GM13976 (cell line): ENCODE measurements at places on chromosomes 16 and 17.

DNA sequence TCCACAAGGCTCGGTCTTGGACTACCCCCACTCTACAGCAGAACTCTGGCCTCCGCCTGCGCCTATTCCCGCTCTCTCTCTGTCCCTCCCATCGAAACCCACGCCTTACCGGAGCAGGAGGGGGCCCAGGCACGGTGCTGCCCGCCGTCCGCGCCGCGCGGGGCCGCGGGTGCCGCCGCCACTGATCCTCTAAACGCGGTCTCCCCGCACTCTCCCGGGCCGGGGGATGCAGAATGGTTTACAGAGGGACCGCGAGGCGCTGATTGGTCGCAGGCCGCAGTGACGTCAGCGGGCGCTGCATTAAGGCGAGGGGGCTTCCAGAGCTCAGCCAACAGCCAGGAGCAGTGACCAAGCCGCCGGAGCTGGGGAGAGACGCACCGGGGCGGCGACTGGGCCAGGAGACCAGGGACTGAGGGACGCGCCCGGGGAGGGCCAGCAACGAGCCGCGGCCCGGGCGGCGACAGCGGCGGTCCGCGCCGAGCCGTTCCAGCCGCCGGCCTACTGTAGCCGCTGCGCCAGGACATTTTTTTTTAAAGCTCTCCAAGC, 747 bp upstream of the LHX1 start:
- peak; percentile 36 for DNase-seq

- DNase-seq = no peak
Observed at GRCh38 chr16:83374979-83375378, 432.8 kb upstream of the HSBP1 start.

DNA sequence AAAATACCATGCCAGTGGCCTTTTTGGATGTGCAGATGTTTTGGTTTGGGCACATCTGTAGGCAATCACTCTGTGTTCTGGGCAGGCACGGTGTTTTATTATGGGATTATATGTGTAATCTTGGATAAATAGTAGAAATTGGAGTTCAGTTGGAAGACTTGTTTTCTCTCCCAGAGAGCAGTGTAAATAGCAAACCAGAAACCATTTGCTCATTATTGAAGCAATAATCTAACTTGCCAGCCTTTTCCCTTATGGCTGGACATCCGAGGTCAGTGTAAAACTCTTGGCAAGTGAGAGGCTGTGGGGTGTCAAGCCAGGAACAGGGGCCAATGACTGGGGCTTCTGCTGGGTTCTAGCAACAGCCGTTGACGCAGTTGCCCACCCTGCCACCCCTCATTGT, 69.9 kb downstream of the IRX3 start:
- no peak for DNase-seq

DNA sequence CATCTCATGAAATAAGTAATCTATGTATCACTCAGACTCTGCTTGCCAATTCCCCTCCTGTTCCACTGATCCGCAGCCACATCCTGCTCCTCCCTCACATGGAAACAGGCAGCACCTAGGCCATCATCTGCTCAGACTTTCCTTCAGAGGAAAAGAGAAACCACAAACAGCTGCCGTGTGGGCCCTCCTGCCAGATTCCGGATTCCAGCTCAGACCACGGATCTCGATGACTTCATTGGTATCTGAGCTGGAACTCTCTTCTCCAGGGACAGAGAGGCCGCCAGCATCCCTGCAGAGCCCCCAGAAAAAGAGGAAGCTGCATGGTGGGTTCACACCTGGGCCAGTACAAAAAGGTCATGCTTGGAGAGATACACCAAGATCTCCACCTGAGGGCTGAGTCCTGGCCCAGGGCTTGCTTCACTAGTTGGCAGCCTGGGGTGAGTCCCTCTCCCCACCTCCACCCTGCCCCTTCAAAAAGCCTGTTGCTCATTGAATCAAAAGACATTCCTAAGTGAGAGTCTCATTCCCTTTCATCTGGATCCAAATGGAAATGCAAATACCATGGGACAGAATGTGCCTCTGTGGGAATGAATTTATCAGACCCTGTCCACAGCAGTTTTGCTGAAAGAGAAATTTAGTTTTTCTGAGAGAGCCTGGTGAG, 47.2 kb downstream of the HOXB1 start:
- peak; percentile 37 for DNase-seq

DNA sequence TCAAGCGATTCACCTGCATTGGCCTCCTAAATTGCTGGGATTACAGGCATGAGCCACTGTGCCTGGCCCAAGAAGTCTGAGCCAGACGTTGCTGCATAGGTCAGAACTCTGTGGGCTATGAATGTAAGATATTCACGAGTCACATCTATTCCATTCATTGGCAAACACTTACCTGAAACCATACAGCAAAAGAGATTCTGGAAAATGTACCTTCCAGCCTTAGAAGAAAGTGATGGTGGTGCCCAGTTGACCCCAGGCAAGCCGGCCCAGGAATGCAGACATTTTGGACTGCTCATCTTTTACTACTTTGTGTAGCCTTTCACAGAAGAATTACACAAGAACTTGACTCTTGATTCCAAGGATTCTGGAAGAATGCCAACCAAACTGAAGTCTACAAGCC, 135.6 kb upstream of the N4BP1 start:
- DNase-seq = no peak

DNA sequence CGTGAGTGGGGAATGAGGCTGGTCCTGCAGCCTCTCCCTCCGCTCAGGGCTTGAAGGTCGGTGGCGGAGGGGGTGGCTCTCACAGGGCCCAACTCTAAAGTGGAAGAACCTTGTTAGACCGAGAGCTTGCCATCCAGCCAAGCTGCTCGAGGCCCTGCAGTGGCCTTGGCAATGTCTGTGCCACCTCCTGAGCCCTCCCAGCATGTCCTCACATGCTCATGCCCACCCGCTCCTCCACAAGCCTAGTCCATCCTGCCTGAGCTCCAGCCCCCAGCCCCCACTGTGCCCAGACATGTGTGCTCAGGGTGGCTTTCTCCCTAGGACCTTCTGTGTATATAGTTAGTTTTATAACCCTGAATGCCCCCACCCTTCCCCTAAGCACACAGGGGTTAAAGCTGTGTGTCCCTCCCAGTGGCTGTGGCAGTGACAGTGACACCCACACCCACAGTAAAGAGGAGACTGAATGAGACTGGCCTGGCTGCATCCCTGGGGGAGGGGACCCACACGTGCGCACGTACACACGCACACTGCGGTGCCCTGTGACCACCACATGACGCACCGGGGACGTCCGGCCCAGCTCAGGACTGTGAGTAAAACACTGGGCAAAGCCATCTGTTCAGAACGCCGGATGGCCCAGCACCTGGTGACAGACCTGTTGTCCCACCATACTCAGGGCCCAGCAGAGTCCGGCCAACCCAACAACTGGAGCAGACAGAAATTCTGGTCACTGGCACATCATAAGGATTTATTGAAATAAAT, 15.6 kb downstream of the PDK2 start:
- DNase-seq = no peak

DNA sequence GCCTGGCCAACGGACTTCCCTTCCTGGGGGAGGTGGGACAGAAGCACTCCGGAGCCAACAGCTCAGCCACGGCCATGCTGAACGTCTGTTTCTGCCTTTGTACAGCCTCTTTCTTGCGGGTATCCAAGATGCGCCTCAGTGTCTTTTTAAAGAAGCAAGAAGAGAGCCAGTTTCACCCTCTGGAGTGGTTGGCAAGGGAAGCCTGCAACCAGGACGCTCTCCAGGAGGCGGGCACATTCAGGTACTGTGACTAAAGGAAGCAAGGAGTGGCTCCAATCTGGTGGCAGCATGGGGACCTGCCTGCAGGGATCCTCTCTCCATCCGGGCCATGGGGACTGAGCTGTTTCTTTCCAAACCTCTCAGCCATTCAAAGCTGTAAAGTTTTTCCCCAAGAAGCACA, 60.6 kb upstream of the ENDOV start:
- no peak for DNase-seq

DNA sequence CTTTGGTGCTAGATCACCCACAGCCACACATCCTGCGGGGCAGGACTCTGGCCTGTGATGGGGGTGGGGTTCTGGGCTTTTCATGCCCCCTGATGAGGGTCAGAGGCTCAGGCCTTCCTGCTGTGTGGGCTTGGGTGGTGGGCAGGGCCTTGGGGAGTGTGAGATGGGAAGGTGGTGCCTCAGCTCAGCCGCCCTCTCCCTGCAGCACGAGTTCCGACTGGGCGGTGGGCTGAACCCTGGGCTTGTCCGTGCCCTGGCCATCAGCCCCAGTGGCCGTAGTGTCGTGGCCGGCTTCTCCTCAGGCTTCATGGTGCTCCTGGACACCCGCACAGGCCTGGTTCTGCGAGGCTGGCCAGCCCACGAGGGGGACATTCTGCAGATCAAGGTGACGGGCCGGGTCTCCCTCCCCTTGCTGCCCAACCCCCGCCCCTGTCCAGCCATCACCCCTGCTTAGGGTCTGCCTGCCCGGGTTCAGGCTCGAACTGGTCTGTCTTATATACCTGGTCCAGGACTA, 6.8 kb upstream of the SERPINF2 start:
- no peak for DNase-seq

DNA sequence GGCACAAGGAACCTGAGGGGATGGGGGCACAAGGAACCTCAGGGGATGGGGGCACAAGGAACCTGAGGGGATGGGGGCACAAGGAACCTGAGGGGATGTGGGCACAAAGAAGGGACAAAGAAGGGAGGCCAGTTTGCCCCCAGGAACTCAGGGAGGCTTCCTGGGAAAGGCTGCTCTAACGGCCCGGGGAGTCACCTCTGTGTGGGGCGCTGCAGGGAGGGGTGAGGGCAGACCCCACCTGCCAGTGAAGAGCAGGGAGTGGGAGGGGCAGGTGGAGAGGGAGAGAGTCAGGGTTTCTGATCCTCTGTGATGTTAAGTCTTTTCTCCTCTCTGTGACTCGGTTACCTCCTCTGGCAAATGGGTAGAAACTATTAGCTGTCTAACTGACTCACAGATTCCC, 57.7 kb downstream of the TIMM22 start:
- DNase-seq = no peak

DNA sequence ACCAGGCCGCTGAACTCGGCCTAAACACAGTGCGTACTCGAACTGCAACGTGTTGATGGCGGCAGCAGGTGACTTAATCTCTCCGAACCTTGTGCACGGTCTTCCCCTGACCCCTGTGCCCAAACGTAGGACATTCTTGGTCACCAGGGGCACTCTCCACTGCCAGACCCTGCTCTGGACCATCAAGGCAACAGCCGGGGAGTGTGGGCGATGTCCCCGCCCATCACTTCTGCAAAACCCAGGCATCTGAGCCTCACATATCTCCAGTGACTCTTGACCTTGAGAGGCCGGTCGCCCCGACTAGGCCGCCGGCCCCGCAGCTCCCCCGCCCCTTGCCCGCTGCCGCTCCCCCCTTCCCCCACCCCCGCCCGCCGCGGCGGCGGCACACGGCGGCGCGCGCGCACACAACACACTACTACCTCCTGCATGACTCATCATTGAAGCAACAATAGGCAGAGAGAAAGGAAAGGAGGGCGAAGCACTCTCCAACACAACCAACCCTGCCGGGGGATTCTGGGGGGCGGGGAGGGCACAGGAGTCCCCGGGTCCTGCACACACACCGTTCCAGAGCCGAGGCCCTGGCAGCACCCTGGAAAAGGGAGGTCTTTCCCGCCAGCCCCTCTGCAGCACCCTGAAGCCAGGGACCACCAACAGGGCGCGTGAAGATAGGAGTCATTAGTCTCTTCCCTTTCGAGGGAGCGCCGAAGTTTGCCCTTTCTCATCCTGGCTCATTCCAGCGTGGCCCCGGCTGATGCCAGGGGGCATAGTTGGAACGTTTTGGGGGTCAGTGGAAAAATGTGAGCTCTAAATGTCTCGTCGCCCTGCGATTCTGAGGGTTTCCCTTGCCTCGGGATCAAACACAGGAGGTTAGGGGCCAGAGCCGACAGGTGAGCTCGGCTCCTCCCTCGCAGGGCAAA, 1.9 kb downstream of the MNT start:
- no peak for DNase-seq

- DNase-seq = no peak
Observed at GRCh38 chr17:5045496-5045895, 10.3 kb upstream of the SLC52A1 start.

DNA sequence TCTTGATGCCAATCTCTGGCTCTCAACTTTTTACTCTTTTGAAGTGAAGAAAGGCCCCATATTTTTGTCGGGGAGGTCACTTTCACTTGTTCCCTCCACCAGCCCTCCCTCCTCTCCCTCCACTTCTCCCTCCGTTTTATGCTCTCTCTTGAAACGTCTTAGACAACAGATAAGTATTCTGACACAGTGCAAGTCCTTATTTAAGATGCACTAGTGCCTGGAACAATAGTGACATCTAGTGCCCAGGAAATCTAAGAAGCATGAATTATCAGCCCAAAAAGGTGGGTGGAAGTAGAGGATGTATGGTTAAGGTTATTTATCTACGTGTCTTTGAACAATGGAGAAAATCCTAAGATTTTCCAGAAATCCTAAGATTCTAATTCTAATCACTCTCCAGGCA, 17.9 kb downstream of the PSME3IP1 start:
- peak; percentile 59 for DNase-seq

DNA sequence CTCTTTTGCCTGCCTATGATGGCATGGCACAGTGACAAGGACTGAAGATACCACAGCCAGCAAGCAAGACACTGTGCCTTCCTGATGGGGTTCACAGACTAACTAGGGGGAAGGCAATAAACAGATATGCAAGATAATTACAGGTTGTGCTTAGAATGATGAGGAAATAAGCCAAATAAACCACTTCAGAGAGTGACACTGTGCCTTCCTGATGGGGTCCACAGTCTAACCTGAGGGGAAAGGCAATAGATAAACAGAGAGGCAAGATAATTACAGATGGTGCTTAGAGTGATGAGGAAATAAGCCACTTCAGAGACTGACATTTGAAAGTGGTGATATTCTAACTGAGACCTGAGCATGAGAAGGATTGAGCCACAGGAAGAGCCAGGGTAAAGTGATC, 84.2 kb downstream of the HS3ST2 start:
- no peak for DNase-seq

DNA sequence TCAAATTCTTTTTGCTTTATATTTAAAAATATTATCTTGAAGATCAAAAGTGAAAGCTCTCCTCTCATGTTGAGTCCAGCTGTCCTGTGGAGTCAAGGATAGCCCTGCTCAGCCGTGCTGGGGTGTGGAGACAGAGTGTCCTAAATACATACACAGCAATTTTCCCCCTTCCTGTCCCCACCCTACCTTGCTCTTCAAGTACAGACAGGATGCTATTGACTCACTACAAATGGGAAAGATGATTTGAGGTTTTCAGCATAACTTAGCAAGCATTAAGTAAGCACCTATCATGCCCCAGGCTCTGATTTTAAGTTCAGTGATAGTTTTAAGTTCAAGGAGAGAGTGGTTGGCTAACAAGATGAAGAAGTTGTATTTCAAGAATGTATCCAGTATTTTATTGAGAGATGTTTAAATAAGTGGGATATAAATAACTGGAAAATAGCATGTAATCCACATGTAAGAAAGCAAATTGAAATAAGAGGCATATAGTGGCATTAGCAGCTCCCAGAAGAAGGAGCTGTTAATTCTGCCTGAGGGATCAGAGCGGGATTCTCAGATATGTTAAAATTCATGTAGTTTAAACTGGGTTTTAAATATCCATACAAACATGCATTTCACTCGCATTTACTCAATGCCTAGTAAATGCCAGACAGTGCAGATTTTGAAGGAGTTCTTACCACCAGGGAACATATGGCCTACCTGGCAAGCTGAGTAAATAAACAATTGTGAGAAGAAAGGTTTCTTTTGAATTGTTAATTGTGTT, 183.5 kb upstream of the ANKFN1 start:
- no peak for DNase-seq
